ENCODE measurements at places on chromosomes 1 and 21.

- no peak for DNase-seq
These were observed 6.1 kb downstream of the IER5 start for GRCh38 chr1:181094416-181095212.

- no peak for DNase-seq
These were observed 18.8 kb upstream of the GPR137B start for GRCh38 chr1:236123563-236123962.

DNA sequence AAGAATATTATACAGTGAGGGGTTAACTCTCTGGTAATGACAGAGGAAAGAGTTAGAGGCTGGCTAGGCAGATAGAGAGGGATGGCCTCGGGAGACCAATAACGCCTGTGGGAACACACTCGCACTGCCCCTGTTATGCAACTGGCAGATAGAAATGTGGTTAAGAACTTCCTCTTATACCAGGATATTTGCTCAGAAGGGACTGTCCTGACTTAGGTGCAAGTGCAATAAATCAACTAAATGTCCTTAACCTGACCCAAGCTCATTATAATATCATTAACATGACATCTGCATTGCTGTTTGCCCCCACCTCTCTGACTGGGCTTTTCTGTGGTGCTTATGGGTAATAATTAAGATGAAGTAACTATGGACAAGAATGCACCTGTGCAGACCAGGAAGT, 1518.0 kb downstream of the NCAM2 start:
- no peak for DNase-seq

DNA sequence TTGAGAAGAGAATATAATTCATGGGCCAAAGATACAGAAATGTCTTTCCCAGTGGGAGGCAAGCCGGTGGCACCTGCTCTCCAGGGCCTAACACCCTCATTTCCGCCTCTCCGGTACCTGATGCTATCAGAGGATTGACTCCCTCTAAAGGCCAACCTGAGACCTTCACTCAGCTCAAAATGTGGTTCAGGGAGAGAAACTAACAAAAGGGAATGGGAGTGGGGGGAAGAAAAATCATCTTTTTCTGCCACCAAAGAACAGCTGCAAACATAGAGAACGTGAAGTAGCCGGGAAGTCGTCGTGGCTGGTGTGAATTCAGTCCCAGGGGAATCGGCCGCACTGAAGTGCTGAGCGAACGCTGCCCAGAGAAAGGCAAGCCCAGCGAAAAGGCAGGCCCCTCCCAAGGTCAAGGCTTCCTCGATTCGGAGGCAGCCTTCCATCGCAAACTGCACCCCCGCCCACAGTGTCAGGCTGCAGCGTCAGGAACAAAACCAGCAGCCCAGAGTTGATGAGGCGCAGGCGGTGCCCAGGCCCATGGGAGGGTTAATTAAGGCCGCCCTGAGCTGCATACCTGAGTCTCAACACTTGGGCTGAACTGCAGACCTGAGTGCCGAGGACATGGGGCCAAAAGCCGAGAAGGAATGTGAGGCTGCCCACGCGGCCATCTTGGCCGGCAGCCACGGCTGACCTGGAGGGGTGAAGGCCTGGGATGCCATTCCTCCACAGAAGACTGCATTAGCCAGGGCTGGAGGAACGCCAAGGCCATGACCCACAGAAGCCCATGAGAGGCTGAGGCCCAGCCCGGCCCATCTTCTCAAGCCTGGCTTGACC, 160.2 kb downstream of the PSMG1 start:
- DNase-seq: no peak

- DNase-seq: no peak
These were observed 33.9 kb downstream of the CSF1 start for GRCh38 chr1:109944541-109944940.

DNA sequence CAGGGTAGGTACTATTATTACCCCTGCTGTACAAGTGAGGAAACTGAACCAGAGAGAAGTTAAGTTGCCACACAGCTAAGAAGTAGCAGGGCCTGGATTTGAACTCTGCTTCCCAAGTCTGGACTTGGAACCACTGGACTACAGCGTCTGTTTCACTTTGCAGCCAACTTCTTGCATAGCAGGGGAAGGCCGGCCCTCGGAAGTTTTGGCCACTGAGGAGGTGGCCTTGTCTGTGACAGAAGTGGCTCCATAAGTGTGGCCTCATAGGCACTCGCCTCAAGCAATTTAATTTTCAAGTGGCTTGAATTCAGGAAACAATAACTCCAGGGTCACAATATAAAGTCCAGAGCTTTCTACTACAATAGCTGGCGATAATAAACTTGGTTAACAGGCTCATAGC, 41.4 kb downstream of the PLEKHA6 start:
- no peak for DNase-seq

DNA sequence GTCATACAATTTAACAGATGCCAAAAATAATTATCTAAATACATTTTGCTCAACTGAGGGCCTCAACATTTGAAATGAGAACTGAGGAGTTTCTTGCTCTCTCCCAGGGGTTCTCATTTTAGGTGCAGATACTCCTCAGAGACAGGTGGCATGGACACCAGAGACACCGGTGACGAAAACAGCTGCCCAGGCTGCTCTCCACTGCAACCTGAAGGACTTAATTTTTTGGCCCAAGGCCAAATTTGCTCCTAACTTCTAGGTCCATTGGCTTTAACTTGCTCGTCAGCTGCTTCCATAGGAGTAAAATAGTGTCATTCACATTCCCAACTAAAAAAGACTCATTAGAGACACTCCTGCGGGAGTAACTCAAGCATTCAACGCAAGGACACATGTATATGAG, 87.0 kb downstream of the NRIP1 start:
- DNase-seq: no peak

GRCh38 chr1:35854989-35855700, 27.9 kb upstream of the AGO1 start:
- no peak for DNase-seq

GRCh38 chr1:206674745-206675175, 9.9 kb upstream of the MAPKAPK2 start:
- DNase-seq: no peak

- no peak for DNase-seq
These were observed 62.6 kb upstream of the ATP2B4 start for GRCh38 chr1:203564024-203564423.

DNA sequence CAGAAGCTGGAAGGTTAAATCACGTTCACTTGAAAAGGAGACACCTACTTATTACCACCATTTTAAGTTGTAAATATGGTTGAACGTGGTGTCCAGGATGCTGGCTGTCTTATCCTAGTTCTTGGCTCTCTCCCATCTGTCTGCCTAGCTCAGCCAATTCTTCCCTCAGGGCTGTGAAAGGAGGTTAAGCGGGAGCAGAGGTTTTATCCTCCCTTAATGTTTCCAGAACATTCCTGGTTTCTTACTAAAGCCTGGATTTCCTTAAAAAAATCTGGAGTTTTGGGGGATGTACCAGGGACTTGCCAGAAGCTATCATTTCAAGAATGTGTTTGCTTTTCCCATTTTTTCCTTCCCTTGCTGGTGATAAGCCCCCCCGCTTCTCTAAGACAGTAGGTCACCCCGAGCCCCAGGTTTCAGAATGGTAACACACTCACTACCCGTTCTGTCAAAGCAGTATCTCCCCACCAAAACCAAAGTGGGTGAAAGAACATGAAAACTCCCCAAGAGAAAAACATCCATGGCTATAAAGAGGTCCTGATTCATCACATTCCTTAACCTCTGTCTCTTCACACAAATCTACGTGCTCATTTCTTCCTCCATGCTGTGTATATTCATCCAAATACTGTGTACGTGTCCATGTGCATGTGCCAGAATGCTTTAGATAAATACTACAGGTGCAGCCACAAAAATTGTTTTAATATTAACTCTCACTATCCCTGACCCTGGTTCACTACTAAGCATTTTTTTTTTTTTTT, 114.7 kb downstream of the MAP3K21 start:
- peak; percentile 80 for DNase-seq

- DNase-seq: no peak
These were observed 261.7 kb downstream of the TM2D1 start for GRCh38 chr1:61463220-61463619.

DNA sequence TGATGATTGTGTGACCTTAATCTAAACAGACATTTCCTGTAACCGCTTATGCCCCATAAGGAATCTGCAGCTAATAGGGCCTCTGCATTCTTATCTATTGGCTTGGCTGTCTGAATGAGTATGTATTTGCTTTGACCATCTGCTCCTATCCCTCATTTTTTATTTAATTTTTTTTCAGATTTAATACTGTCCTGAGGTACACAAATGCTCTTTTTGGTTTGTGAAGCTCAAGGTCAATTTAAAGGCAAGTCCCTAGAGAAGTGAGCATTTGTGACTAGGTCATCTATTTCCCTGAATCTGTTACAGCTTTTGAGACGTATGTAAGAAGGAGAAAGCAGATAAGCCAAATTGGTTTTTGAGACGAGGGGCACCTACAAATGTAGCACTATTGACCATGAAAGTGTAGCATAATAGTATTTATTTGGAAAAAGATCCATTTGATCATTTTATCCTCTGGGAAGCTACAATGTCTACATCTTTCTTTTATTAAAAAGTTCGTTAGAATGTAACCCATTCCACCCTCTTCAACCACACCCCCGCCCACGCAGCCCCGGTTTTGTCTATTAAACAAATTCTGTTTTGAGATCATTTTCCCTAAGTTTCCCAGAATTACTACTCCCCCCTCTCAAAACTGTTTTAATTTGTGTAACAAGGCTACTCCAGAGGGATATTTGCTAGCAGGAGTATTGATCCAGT, 69.2 kb upstream of the HSPA13 start:
- DNase-seq: no peak

DNA sequence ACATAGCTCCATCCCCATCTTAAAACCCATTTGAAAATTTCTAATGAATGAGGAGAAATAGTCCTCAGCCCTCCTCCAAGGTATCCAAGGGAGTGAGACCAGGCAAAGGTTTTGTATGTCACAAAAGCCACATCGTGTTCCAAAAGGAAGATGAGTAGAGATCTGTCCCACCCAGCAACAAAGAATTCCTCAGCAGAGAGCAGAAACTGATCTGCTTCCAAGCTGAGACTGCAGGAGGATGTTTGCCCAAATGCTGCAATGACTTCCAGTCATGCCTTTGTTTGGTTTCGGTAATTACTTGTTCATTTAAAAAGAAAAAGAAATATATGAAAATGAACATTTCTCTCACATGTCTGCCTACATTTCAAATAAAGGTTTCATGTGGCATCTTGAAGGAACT, 186.9 kb downstream of the SETD4 start:
- no peak for DNase-seq

DNA sequence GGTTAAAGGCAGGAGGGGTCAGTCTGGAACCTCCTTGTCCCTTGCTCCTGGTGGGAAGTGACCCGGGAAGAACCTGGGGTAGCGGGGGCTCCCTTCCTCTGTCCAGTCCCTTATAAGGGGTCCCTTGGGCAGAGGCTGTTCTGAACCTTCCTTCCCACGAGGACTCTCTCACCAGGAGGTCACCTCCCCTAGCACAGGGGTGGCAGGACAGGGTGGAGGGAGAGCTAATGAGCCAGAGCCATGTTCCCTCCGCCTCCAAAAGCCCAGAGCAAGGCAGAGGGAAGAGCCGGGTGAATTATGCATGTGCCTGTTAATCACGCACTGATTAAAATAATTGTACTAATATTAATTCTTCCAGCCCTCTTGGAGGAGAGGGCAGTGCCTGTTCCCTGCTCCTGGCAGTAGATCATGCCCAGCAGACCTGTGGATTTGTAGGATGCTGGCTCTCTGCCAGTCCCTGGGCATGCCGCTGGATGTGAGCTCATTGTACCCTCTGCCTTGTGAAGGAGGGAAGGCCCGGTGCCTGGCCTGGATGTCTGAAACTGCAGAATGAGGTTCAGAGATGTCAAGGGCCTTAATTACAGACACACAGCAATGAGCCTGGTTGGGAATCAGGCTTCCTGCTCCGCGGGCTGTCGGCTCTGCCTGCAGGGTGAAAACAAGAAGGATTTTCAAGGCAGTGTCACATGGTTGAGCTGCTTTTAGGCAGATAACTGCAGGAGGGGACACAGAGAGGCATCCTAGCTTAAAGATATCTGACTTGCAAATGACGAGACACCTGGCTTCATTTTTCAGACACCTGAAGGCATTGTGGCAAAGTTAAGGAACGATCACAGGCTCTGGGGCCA, 68.2 kb downstream of the IGSF21 start:
- DNase-seq: peak; percentile 59

DNA sequence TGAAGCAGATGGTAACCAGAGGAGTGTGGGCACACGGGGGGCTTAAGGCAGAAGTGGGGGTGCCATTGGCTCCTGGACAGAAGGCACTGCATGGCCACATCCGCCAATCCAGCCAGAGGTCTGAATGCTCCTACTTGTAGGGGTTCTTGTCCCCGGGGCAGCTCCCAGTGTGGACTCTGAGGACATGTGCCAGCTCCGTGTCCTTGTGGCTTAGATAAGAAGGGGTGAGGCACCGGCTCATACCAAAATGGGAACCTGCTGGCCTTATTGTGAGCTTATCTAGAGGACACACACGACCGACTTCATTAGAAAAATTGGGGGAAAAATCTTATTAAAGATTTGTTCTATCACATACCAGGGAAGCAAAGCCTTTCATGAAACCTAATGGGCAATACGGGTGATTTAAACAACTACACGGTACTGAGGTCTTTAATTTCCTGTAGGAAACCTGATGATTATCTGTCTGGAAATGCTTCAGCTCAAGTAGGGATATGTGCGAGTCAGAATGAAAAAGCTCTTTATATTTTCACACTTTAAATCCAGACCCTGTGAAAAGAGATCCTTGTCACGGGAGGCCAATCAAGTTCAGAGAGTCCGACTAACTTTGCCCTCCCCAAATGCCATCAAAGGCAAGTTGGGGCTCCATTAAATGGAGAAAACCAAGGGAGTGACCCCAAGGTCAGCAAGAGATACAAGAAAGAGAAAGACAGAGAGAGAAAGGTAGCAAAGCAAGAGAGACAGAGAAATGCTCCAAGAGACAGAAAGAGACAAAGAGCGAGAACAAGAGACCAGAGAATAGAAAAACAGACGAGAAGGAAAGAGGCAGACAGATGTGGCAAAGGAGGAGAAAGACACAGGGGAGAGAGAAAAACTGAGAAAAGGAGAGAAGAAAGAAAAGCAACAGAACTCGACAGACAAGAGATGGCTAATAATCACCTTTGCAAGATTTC, 14.1 kb upstream of the KCNN3 start:
- no peak for DNase-seq

GRCh38 chr1:25784575-25785051, 15.4 kb upstream of the SELENON start:
- no peak for DNase-seq

GRCh38 chr1:54356680-54357147, 49.5 kb downstream of the SSBP3 start:
- DNase-seq: no peak

DNA sequence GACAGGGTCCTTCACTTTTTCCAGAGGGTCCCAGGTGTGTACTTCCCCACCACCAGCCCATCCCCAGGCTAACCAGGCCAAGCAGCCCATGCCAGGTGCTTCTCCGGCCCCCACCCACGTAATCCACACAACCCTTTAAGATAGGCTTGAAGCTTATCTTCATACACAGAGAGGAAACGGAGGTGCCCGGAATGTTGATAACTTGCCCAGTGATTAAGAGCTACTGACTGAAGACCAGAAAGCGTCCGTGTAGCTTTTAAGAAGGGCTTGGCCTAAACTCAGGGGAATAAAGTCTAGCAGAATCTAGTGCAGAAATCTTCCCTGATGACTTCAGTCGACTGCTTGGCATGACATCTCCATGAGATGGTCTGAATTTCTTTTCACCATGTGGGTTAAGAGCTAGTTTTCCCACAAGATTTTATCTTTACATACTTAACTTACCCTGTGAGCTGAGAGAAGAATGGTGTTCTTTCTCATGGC, 138.7 kb downstream of the GALNT2 start:
- no peak for DNase-seq

GRCh38 chr1:36166938-36167905, 11.3 kb downstream of the MAP7D1 start:
- DNase-seq: no peak
